ENCODE measurements at places on chromosomes 3 and 15. TPM values are rescaled to one million over a fixed set of nuclear protein-coding genes. Genes with fewer than 3 reads are reported as not detected.

Gene SYNPR
- not detected for total RNA-seq

Gene MME
- 1.2 TPM for total RNA-seq

Gene P2RY13
- not detected for total RNA-seq

Gene NANOGP8
- total RNA-seq = not detected

Gene ALG1L2
- not detected for total RNA-seq

Gene TNFSF10
- 1.2 TPM for total RNA-seq

Gene GDPGP1
- total RNA-seq = 6.6 TPM

Gene ADAMTSL3
- 10.9 TPM for total RNA-seq

Gene PAQR9
- total RNA-seq = 0.12 TPM

Gene SGO1
- total RNA-seq = 12.6 TPM

Gene SPINK8
- total RNA-seq = not detected

Gene BFSP2
- not detected for total RNA-seq

Gene ALPK3
- total RNA-seq = 6.9 TPM

Gene CCR1
- total RNA-seq = not detected

Gene ENTPD3
- total RNA-seq = 7.1 TPM

Gene GRK7
- 0.12 TPM for total RNA-seq

Gene IMPG2
- 0.17 TPM for total RNA-seq

Gene ALDH1A2
- 2.2 TPM for total RNA-seq

Gene SAMD7
- total RNA-seq = not detected

Gene SRPRB
- 43.4 TPM for total RNA-seq

Gene CASR
- total RNA-seq = not detected

Gene ARHGEF3
- total RNA-seq = 8.7 TPM

Gene DUSP7
- total RNA-seq = 40.9 TPM

Gene FMN1
- 2.9 TPM for total RNA-seq

Gene CD80
- total RNA-seq = not detected

Gene ADCY5
- not detected for total RNA-seq

Gene TTLL13
- total RNA-seq = not detected

Gene CLRN1
- not detected for total RNA-seq

Gene NOX5
- total RNA-seq = 339 TPM

Gene ITIH4
- not detected for total RNA-seq

Gene RAD18
- total RNA-seq = 22.8 TPM

Gene ECT2
- total RNA-seq = 77.4 TPM

Gene CSTA
- total RNA-seq = not detected

Gene UBAP1L
- total RNA-seq = 1.4 TPM

Gene EPHA6
- total RNA-seq = 1.8 TPM

Gene SLC7A14
- not detected for total RNA-seq

Gene GABRR3
- not detected for total RNA-seq

Gene TPRG1
- 1.2 TPM for total RNA-seq

Gene PLA2G4F
- 5.5 TPM for total RNA-seq

Gene PLSCR2
- not detected for total RNA-seq

Gene NR1I2
- 0.04 TPM for total RNA-seq

Gene NUTM1
- total RNA-seq = not detected

Gene ZNF662
- total RNA-seq = 0.04 TPM

Gene FOXL2NB
- total RNA-seq = not detected

Gene MOBP
- not detected for total RNA-seq

Gene TAMM41
- total RNA-seq = 10.5 TPM

Gene CHL1
- total RNA-seq = not detected

Gene LYZL4
- total RNA-seq = not detected

Gene GOLGA6B
- total RNA-seq = 0.11 TPM

Gene SAMMSON
- not detected for total RNA-seq

Gene UCN2
- 0.81 TPM for total RNA-seq

Gene C3orf80
- total RNA-seq = 0.33 TPM

Gene RARB
- total RNA-seq = not detected

Gene PPP2R3A
- 9.4 TPM for total RNA-seq

Gene XCR1
- total RNA-seq = not detected

Gene ZNF385D
- 2.9 TPM for total RNA-seq

Gene GNAT1
- total RNA-seq = not detected

Gene BCHE
- not detected for total RNA-seq

Gene EFHB
- total RNA-seq = not detected
